ENCODE measurements at places on chromosomes 3 and 15. TPM values are rescaled to one million over a fixed set of nuclear protein-coding genes. Genes with fewer than 3 reads are reported as not detected.

Gene CCRL2
- 0.17 TPM for total RNA-seq

Gene SENP8
- total RNA-seq, result 6.1 TPM

Gene TMC3
- total RNA-seq, result 0.10 TPM

Gene VIPR1
- total RNA-seq, result 5.6 TPM

Gene RASL12
- 0.33 TPM for total RNA-seq
